Astrocyte (in vitro differentiated cells and primary cell): ENCODE measurements at places on chromosomes 3 and 15. TPM values are rescaled to one million over a fixed set of nuclear protein-coding genes. Genes with fewer than 3 reads are reported as not detected.

DNA sequence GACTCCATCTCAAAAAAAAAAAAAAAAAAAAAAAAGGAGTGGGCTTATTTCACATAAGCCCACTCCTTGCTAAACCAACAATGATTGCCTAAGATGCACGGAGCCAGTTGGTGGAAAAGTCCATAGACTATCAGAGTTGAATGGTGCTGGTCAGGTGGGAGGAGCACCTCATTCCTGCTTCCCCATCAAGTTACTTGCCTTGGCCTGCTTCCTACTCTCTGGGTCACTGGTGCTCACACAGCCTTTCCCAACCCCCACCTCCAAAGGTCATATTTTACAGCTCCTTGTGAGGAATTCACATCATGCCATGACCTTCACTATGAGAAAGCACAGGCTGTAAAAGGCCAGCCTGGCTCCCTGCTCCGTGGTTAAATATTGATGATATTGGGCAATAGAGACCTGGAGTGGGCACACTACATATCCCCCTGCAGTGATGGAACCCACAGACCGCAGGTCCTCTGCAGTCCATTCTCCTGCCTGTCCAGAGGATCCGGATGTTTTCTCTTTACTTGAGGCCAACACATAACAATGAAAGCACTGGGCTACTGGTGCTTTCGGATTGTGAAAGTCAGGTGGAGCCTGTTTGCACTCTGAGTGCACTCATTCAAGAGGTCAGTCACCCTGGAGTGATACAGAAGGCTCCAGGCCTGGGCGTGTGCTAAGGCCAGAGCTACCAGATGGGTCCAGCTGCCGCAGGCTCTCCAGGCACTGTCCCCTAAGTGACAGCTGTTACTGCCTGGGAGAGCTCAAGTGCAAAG lies at the start of gene SLC51B:
Gene SLC51B, plus strand, starts transcription at position 664 of the 758 bp plus-strand sequence. CDS start 4,618 bp downstream, outside the sequence.
- DNase-seq: no peak
- H3K27ac ChIP-seq: no peak within 1 kb of the TSS
- H3K36me3 ChIP-seq: no peaks in the 10 kb centered on the region
- H3K4me3 ChIP-seq: no peak within 1 kb of the TSS
- H3K27me3 ChIP-seq: peaks cover 2% of the 10 kb centered on the region

DNA sequence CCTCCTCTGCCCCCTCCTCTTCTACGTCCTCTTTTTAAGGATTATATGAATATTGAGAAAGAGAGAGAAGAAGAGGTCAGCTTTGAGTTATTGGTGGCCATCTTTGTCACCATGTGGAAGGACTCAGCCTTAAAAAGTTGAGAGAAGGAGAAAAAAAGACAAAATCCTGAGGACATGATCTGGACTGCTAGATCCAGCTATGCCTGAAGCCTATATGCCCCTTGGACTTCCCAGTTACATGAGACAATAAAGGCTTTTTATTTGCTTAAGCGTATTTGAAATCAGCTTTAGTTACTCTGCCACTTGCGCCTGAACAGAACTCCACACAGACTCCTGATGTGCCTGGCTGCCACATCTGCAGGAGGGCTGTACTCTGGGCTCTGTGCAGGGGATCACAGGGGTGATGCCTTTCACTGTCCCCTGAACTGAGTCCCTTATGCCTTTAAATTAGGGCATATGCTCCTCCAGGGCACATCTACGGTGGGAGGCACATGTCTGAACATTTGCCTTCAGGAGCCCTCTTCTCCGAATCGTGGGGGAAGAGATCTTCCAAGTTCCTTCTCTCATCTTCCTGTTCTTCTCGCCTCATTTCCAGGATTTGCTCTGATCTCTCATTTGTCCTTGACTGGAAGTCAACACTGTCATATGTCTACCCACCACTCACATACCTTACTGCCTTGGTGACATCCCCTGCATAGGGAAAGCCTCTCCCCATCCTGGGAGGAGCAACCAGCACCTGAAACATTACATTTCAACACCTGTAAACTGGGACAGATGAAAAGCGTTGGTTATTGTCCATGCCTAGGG lies 14.0 kb upstream of the PLA2G4E start:
- no peak for DNase-seq
- no peaks in the 10 kb centered on the region for H3K4me1 ChIP-seq
- no peak overlapping the region for H3K27ac ChIP-seq
- H3K27me3 ChIP-seq: no peaks in the 10 kb centered on the region

DNA sequence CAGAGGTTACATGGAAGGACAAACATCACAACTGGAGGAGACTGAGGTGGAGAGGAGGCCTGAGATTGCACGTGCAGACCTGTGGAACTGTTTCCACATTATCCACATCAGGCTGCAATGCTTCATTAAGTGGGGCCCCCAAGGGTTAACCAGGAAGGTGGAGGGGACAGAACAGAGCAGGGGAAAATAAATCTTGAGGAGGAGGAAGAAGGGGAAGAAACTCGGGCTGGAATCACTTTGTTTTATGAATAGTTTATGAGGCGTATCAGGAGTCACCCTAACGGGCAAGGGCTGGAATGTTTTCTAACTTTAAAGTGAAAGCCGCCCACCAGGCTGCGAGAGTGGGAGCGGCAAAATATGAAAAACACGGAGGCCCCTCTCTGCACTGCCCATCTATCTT lies 154.9 kb downstream of the WNT5A start:
- no peak overlapping the region for H3K4me3 ChIP-seq

GRCh38 chr15:69013726-69014406 lies 629 bp upstream of the NOX5 start:
- H3K27ac ChIP-seq: no peak overlapping the region
- H3K27me3 ChIP-seq: no peaks in the 10 kb centered on the region
- no peaks in the 10 kb centered on the region for H3K4me1 ChIP-seq
- no peak for DNase-seq

GRCh38 chr15:42384597-42384996 lies 25.3 kb downstream of the CAPN3 start:
- no peaks in the 10 kb centered on the region for H3K4me1 ChIP-seq
- H3K27ac ChIP-seq: no peak overlapping the region
- no peaks in the 10 kb centered on the region for H3K36me3 ChIP-seq
- H3K4me3 ChIP-seq: no peak overlapping the region
- no peak for DNase-seq

Gene TTLL13
- total RNA-seq: 0.14 TPM in 1 of 2 replicates, not detected in the other

DNA sequence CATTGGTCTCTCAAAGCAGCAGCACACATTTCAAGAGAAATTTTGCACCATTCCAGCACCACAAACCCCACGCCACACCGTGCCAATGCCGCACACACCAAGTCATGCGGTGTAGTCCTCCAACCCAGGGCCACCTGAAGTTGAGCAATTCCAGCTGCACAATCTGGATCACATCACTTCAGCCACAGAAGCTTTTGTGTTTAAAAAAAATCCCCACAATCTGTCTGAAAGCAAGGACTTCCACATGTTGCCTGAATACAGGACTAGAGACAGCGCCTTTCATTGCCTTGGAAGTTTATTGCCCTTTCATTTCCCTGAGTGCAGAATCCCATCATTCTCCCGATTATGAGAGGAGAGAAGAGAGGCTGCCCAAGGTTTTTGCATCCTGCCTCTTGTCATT lies 175.6 kb upstream of the BCL6 start:
- no peaks in the 10 kb centered on the region for H3K27me3 ChIP-seq
- no peaks in the 10 kb centered on the region for H3K36me3 ChIP-seq
- peaks cover 19% of the 10 kb centered on the region for H3K4me1 ChIP-seq
- no peak overlapping the region for H3K4me3 ChIP-seq
- no peak overlapping the region for H3K27ac ChIP-seq
- DNase-seq: peak; percentile 45

GRCh38 chr3:23991306-23991682 lies 46.2 kb downstream of the NR1D2 start:
- no peak for DNase-seq
- H3K36me3 ChIP-seq: no peaks in the 10 kb centered on the region
- no peaks in the 10 kb centered on the region for H3K27me3 ChIP-seq
- no peak overlapping the region for H3K27ac ChIP-seq
- peaks cover 8% of the 10 kb centered on the region for H3K4me1 ChIP-seq
- H3K4me3 ChIP-seq: no peak overlapping the region

- peaks cover 18% of the 10 kb centered on the region for H3K4me1 ChIP-seq
- peak overlapping the region; percentile 98 for H3K4me3 ChIP-seq
- peak overlapping the region; percentile 93 for H3K27ac ChIP-seq
These were observed 524 bp downstream of the MRPS11 start for GRCh38 chr15:88467935-88468528.

- no peaks in the 10 kb centered on the region for H3K36me3 ChIP-seq
- DNase-seq: peak; percentile 48
- H3K27me3 ChIP-seq: no peaks in the 10 kb centered on the region
- peak within 1 kb of the TSS; percentile 55 for H3K27ac ChIP-seq
These were observed at the start of gene FAH for GRCh38 chr15:80152896-80153876. FAH (plus strand) TSS chr15:80152999; CDS start chr15:80153055, 56 bp downstream.

Gene SUCNR1
- total RNA-seq: 0.17 TPM in 1 of 2 replicates, not detected in the other

Gene CA12
- total RNA-seq: 0.54 and 0.70 TPM in 2 replicates

GRCh38 chr3:76043746-76044145 lies 258.4 kb upstream of the ZNF717 start:
- no peaks in the 10 kb centered on the region for H3K36me3 ChIP-seq
- H3K4me1 ChIP-seq: peaks cover 10% of the 10 kb centered on the region

- no peak overlapping the region for H3K27ac ChIP-seq
- H3K27me3 ChIP-seq: no peaks in the 10 kb centered on the region
- no peaks in the 10 kb centered on the region for H3K4me1 ChIP-seq
- H3K36me3 ChIP-seq: no peaks in the 10 kb centered on the region
- no peak for DNase-seq
These were observed 205.6 kb downstream of the IL20RB start for GRCh38 chr3:137163241-137163871.

DNA sequence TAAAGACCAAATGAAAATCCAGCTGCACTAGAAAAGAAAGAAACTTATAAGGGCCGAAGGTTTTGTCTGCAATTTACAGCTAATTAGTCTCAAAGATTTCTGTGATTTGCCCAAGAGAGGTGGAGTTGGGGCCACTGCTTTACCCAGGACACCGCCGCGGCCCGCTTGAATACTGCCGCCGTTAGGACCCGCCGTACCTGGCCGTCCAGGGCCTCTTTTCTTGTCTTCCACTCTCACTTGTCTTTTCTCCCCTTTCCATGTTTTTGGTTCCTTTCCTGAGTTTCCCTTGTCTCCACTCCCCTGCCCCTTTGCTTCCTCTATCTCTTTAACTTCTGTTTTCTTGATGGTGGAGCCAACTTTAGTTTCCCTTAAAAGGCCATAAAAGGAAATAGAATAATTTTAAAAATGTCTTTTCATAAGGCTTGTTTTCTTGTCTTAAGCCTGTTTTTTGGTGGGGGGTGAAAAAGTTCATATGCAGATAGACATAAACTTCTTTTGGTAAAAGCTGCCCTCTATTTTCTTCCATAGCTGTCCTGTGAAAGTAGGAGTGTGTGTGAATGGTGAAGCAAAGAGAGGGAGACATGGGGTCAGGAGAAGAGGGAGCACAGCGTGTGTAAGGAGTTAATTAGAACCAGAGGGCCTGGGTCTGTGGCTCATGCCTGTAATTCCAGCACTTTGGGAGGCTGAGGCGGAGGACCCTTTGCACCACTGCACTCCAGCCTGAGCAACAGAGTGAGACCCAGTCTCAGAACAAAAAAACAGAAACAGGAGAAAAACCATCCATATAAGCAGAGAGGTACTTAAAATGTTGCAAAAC lies 16.0 kb upstream of the CCNL1 start:
- no peaks in the 10 kb centered on the region for H3K36me3 ChIP-seq
- DNase-seq: peak; percentile 39
- H3K4me1 ChIP-seq: peaks cover 14% of the 10 kb centered on the region

GRCh38 chr3:182238126-182238525 lies 526.4 kb downstream of the SOX2 start:
- peak; percentile 80 for DNase-seq
- peaks cover 28% of the 10 kb centered on the region for H3K4me1 ChIP-seq
- H3K27me3 ChIP-seq: no peaks in the 10 kb centered on the region
- H3K27ac ChIP-seq: peak overlapping the region; percentile 75
- no peak overlapping the region for H3K4me3 ChIP-seq

- H3K4me3 ChIP-seq: no peak overlapping the region
- H3K27me3 ChIP-seq: no peaks in the 10 kb centered on the region
- H3K4me1 ChIP-seq: no peaks in the 10 kb centered on the region
- no peaks in the 10 kb centered on the region for H3K36me3 ChIP-seq
- H3K27ac ChIP-seq: no peak overlapping the region
These were observed 425.9 kb downstream of the EPHA3 start for GRCh38 chr3:89533275-89533674.

Gene ZNF620
- total RNA-seq: 2.9 and 4.2 TPM in 2 replicates

Gene DPPA2
- 0.48 and 0.89 TPM in 2 replicates for total RNA-seq

GRCh38 chr3:89332386-89332785 lies 225.0 kb downstream of the EPHA3 start:
- DNase-seq: no peak
- H3K36me3 ChIP-seq: no peaks in the 10 kb centered on the region
- H3K27me3 ChIP-seq: no peaks in the 10 kb centered on the region
- no peak overlapping the region for H3K4me3 ChIP-seq
- H3K27ac ChIP-seq: no peak overlapping the region

DNA sequence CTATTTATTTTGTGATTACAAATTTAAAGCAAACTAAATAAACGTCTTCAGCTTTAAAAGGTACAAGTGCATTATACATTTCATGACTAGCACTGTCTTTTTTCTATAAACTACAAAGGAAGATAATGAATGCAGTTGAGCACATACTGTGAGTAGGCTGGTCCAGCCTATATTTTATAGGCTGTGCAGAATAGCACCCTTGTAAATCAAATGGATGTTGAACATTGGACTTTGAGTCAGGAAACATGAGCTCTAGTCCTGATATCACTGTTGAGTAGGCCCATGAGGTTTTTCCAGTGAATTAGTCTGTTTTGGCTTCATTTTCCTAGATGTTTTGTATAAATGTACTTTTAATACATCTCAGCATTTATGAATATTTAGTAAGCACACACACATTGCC lies 447.3 kb upstream of the KCNMB2 start:
- H3K27me3 ChIP-seq: no peaks in the 10 kb centered on the region
- no peak overlapping the region for H3K4me3 ChIP-seq
- H3K36me3 ChIP-seq: no peaks in the 10 kb centered on the region
- H3K4me1 ChIP-seq: peaks cover 8% of the 10 kb centered on the region
- DNase-seq: no peak

- no peaks in the 10 kb centered on the region for H3K36me3 ChIP-seq
- no peaks in the 10 kb centered on the region for H3K4me1 ChIP-seq
- H3K4me3 ChIP-seq: no peak overlapping the region
- no peaks in the 10 kb centered on the region for H3K27me3 ChIP-seq
These were observed 92.0 kb downstream of the TFDP2 start for GRCh38 chr3:142057331-142057725.

- no peak for DNase-seq
- H3K4me3 ChIP-seq: no peak overlapping the region
- H3K4me1 ChIP-seq: no peaks in the 10 kb centered on the region
- no peak overlapping the region for H3K27ac ChIP-seq
- H3K36me3 ChIP-seq: no peaks in the 10 kb centered on the region
These were observed 509.3 kb downstream of the ROBO1 start for GRCh38 chr3:79258479-79258878.

Gene TCF12
- total RNA-seq: 106 and 112 TPM in 2 replicates

Gene CAMK2N2
- 2.6 and 3.4 TPM in 2 replicates for total RNA-seq

Gene METTL6
- 18.9 and 19.7 TPM in 2 replicates for total RNA-seq

- DNase-seq: peak; percentile 84
- peaks cover 35% of the 10 kb centered on the region for H3K4me1 ChIP-seq
- H3K27ac ChIP-seq: peak overlapping the region; percentile 74
- H3K4me3 ChIP-seq: no peak overlapping the region
These were observed 58.4 kb downstream of the ASTE1 start for GRCh38 chr3:130968221-130968620.

Gene PATL2
- total RNA-seq: 0.41 and 1.2 TPM in 2 replicates

- no peak overlapping the region for H3K4me3 ChIP-seq
- peak overlapping the region; percentile 56 for H3K27ac ChIP-seq
- peak; percentile 52 for DNase-seq
- no peaks in the 10 kb centered on the region for H3K27me3 ChIP-seq
- H3K4me1 ChIP-seq: peaks cover 57% of the 10 kb centered on the region
These were observed 69.9 kb upstream of the DLG1 start for GRCh38 chr3:197368330-197368729.

GRCh38 chr3:60001369-60001768 lies 951.5 kb upstream of the CFAP20DC start:
- DNase-seq: no peak
- H3K4me1 ChIP-seq: no peaks in the 10 kb centered on the region
- H3K27ac ChIP-seq: no peak overlapping the region
- no peak overlapping the region for H3K4me3 ChIP-seq
- H3K27me3 ChIP-seq: no peaks in the 10 kb centered on the region
